GDM1 (cell line): ENCODE measurements at places on chromosomes 5 and 9.

DNA sequence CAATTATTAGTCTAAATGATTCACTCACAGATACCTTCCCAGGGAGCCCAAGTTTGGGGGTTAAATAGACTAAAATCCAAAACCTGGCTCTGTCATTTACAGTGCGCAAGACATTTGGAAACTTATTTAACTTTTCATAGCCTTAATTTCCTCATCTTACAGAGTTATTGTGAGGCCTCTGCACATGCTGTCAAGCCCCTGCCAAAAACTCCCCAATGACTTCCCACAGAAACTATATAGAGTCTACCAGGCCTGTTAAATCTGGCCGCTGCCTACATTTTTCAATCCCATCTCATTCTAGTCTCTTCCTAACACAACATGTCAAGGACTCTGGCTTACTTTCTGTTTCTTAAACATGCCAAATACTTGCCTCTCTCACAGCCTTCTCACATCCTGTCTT, 412.5 kb downstream of the ELAVL2 start:
- no peak for DNase-seq

- DNase-seq: no peak
Observed at GRCh38 chr9:78245401-78245800, 9.5 kb downstream of the CEP78 start.

DNA sequence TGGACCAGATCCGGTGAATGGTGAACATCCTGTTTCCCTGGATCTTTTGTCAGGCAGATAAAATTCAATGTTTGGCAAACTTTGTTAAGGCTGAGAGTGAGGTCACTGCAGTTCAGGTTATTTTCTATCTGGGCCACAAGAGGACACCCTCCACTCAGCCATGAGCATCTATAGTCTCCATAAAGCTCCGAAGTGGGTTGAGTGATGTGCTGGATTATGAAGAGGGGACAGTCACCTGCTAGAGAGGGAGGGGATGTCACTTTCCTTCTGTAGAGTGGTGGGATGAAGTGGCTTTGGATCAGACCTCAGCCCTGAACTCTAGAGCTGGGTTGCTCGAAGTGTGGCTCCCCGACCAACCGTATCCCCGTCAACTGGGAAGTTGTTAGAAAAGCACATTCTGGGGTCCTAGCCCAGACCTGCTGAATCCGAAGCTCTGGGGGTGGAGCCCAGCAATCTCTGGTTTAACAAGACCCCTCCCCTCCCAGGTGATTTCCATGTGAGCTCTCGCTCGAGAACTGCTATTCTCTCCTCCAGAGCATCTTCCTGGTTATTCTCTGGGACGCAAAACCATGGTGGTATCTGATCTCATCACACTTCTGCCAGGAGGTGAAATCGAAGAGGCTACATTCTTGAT, 31.8 kb upstream of the FGF1 start:
- DNase-seq: peak; percentile 47

- peak; percentile 93 for DNase-seq
Observed at GRCh38 chr9:126719618-126720031, 85.2 kb upstream of the ZBTB43 start.

- DNase-seq: no peak
Observed at GRCh38 chr9:110591526-110591925, 12.0 kb upstream of the SVEP1 start.

DNA sequence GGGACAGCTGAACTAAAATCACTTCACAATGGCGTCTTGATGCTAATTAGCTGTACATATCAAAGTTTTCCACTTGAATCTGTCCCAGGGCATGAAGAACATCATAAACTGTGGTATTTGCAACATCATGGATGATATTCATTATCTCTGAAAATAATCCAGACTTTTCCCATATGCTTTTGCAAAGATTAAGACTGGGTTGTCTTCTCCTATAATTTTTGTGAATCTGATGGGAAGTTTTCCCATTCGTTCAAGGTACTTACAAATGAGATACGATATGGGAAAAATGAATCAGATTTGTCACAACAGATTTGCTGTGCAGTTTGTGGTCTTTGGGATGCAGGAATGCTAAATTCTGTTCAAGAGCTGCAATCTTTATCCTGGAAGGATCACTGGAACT, 17.4 kb upstream of the ADAMTS16 start:
- no peak for DNase-seq

DNA sequence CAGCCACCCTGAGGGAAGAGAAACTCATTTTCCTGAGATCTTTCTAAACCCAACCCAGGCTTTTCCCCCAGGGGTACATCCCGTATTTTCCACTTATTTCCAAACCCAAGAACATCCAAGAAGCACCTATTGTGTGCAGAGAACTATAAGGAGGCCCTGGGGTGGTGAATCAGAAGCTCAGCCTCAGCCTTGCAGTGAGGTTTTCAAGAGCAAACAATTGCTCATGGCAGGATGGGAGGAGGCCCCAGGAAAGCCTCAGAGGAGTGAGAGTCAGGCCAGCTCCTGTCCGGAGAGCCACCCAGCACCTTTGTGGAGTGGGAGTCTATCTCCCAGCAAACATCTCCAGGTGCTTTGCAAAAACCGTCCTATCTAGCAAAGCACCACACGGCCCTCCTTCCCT, 19.2 kb downstream of the NIPAL4 start:
- no peak for DNase-seq

- DNase-seq: no peak
Observed at GRCh38 chr9:127946728-127947127, 9.1 kb upstream of the DPM2 start.

DNA sequence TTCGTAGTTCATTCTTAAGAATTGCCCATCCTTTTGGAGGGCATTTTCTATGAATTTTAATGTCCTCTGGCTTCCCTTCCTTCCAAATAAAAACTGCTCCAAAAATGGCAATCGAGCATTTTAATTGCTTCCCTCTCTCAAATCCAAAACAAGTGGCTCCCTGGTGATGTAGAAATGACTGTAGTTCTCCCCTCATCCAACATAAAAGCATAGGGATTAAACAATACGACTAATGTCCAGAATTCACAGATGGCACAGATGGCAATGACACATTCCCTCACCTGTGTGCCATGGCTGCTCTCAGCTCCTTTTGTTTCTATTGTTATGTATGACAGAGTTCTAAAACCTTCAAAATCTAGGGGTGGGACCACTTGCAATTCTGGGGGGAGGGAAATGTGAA, 417.3 kb downstream of the RAB3C start:
- DNase-seq: no peak

DNA sequence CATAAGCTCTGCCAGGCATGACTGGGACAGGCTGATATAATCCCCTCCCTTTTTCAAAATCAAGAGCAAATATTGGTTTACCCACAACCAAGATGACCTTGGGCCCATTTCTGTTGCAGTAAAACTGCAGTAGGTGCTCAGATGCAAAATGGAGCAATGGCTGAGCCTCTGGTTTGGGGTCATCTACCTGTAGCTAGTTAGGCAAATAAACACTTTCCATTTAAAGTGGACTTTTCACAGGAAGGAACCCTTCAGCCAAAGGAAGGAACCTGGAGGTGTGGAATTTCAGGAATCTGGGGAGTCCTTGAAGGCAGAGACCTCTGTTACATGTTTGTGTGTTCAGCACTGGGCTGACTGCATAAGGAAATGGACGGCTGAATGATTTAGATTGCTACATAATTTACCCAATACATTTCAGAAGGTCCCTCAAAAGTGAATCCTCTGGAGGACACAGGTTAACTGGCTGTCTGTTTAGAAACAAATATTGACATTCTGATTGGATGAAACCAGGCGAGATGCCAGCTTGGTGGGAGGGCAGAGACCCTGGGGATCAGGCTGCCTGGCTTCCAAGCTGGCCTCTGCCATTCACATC, 170.1 kb upstream of the ZNF618 start:
- DNase-seq: no peak

DNA sequence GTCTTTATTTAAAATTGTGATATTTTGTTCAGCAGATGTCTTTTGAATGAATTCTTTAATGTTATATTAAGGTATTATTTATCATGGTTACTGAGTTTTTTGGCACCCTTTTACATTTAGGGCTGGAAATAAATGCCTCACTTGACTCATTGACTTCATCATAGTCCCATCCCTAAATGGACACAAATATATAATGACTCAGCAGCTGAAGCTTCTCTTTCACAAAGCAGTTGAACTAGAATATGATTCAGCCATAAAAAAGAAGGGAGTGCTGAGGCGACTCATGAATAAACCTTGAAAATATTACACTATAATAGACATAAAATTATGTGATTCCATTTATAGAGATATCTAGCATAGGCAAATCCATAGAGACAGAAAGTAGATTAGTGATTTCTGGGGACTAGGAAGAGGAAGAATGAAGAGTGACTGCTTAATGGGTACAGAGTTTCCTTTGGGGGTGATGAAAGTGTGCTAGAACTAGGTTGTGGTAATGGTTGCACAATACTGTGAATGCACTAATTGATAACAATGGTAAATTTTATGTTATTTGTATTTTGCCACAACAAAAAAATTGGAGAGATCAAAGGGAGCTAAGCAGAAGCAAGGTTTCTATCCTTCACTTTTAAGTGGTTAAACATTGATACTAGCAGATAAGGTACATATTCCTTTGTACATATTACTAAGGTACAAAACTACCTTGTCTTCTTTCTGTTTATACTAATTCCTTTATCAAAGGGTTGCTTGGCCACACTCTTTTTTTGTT, 449.6 kb downstream of the NTRK2 start:
- DNase-seq: no peak

GRCh38 chr9:108582726-108583125, 273.1 kb downstream of the ACTL7B start:
- DNase-seq: no peak

DNA sequence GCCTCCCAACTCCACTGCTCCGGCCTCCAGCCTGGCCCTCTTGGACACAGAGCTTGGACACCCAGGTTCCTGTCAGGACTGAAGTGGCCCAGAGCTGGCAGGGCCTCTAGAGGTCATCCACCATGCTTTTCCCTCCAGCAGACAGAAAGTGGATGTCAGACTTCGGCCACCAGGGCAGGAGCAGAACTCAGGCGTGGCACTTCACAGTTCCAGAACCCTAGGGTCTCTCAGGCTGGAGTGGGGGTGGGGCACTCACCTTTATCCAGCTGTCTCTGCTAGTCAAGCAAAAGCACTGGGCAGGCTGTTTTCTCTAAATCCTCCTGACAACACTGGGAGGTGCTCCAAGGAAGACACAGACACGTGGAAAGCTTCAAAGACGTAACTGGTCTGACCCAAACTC, 35.6 kb upstream of the N4BP3 start:
- no peak for DNase-seq

GRCh38 chr5:142475102-142475513, 150.3 kb upstream of the SPRY4 start:
- DNase-seq: no peak

GRCh38 chr9:3441197-3441816, 84.5 kb downstream of the RFX3 start:
- peak; percentile 37 for DNase-seq

DNA sequence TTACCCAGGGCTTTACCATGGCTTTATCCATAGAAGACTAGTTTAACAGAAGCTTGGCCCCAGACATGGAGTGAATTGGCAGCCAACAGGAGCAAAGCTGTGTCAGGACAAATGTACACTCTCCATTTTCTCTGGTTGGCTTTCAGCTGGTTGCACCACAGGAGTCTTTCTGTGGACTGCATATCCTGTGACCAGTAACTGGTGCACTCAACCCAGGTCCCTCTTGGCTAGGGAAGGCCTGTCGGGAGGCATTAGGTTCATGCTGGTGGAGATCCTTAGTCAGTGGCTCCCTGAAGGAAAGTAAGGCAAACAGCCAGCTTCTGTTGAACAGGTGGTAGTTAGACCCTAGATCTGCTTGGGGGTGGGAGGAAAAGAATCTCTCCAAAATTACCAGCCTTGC, 146.9 kb upstream of the TLX3 start:
- DNase-seq: no peak

DNA sequence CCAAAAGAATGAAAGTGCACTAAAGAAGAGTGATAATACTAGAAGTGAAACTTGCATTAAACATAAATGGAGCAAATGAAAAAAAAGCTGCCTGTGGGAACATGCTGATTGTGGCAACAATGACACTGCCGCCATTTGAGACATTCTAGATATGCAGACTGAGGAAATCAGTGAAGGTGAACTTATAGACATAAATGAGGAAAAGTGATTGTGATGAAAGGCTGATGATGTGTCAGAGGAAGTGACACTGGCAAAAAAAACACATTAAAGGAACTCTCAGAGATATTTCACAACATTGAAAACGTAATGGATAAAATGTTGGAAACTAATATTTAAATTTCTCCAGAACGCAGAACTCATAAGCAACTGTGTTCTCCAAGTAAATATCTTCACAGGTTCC, 1.2 kb downstream of the ERCC8 start:
- no peak for DNase-seq

GRCh38 chr5:180692429-180692828, 43.0 kb upstream of the FLT4 start:
- DNase-seq: no peak

DNA sequence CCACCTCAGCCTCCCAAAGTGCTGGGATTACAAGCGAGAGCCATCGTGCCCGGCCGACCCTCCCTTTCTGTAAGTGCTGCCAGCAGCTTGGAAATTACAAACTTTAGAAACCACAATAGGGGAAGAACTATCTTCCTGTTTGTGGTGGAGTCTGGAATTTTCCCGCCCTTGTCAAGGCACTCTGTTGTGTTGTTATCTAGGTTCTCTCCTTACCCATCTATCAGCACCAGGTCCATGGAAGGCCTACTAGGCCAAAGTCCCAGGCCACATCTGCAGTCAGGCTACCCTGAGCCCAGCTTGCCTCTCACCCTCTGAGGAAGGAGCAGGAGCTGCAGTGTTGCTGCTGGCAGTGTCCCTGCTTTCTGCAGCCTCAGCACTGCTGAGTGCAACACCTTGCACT, 214.9 kb downstream of the MCTP1 start:
- DNase-seq: peak; percentile 37
